ENCODE measurements at places on chromosomes 2 and 18.

DNA sequence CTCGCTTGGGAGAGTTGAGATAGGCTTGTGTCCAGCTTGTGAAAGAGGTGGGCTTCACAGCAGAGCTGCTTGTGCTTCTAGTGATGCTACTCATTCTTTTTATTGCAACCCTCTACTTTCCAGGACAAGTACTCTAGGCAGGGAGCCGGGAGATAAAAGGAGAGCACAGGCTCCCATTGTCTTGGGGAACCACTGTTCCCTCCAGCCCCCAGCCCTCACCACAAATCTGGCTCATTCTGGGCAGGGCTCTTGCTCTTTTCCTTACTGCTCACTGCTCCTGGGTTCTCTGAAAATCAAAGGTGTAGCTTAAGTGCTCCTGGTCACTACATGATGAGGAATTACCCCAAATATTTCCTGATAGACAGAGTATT lies 81.4 kb downstream of the CABYR start:
- DNase-seq: no peak

DNA sequence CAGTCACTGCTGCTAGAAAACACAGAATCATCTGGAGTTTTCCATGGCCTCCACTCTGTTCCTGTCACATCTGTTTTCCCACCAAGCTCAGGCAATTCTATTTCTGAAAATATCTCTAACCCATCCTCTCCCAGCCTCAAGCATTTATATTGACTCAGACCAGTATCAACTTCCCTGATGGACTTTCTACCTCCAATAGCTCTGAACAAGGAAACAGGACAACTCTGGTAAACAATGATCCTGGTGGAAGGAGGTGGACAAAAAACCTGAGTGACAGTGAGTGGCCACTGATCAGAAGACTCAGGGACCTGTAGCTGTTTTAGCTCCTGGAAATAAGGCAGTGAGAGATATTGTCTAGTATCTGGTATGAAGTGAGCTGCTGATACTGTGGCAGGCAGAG lies 23.4 kb downstream of the BMP10 start:
- DNase-seq: no peak

DNA sequence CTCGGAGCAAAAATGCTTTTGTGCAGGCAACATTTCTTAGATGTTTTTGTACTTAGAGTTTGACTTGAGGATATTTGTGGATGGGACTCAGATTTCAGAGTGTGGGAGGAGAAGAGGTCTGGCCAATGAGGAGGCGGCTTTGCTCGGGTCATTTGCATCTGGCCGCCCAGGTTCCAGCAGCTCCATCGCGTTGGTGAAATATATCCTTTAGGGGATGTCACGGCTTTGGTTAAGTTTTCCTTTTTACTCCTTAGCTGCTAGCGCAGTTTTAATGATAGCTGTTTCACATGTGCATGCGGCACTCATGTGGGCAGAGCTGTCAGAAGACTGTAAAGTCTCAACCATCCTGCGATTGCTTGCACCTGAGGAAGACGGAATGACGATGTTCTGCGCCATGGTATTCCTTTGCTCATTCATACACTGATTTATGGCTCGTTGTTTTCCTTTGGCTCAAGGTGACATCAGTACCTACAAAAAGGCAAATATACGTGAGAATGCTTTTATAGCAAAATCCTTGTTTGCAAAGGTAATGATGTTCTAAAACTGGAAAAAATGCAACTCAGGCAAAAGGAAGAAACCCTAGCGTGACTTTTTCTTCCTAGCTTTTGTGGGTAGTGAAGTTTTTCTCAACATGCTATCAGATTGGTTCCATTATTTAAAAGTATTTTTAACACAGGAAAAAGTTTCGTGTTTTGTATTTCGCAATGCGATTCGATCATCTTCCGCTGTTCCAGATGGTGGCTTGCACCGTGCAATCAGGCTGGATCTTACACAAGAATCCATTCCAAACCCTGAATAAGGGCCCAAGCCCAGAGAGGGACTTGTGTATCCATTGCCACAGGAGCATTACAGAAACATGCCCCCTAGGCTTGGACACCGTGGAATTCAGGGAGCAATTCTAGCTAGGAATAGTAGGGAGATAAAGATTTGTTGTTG lies 70.5 kb upstream of the ZNF516 start:
- peak; percentile 92 for DNase-seq

- DNase-seq: no peak
These were observed 74.3 kb upstream of the ADAM23 start for GRCh38 chr2:206368933-206369569.

DNA sequence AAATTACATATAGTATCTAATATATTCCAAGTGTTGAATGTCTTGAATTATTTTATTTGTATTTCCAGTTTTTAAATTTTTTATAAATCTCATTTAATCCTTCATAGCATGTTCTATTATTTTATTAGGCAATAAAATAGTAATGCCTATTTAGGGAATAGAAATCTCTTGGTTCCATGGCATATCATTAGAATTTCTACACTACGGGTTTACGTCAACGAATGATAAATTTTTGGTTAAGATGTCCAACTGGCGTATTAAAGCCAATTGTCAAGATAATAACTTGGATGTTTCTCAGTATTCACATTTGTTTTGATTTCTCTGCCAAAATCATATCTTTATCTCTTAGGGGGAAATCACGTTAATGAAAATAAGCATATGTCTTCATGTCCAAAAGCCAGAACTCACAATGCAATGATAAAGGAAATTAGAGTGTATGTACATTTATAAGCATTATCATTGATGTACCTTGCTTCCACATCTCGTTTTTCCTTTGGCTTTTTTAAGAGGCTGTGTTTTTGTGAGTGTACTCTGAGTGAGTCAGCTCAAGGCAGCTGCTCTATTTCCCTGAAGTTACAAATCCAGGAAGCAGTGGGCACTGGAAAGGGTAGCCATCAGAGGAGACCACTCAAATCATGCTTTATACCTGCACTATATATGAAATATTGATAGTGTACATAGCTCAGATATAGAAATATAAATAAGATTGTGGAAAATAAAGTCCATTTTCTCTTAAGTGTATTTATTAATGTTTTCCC lies 115.8 kb upstream of the PDE1A start:
- peak; percentile 88 for DNase-seq

GRCh38 chr18:58565021-58565420 lies 63.9 kb downstream of the ALPK2 start:
- no peak for DNase-seq
